ENCODE measurements at places on chromosomes 1 and 21.
A peak's percentile ranks its signal among the peaks of the same experiment; 100 is the strongest.

GRCh38 chr1:204405988-204406387, 5.6 kb downstream of the PPP1R15B start:
- no peak for DNase-seq

GRCh38 chr1:75123756-75124155, 10.4 kb upstream of the LHX8 start:
- no peak for DNase-seq

- DNase-seq = no peak
Measured at GRCh38 chr1:101291562-101292380, 55.0 kb downstream of the S1PR1 start.

DNA sequence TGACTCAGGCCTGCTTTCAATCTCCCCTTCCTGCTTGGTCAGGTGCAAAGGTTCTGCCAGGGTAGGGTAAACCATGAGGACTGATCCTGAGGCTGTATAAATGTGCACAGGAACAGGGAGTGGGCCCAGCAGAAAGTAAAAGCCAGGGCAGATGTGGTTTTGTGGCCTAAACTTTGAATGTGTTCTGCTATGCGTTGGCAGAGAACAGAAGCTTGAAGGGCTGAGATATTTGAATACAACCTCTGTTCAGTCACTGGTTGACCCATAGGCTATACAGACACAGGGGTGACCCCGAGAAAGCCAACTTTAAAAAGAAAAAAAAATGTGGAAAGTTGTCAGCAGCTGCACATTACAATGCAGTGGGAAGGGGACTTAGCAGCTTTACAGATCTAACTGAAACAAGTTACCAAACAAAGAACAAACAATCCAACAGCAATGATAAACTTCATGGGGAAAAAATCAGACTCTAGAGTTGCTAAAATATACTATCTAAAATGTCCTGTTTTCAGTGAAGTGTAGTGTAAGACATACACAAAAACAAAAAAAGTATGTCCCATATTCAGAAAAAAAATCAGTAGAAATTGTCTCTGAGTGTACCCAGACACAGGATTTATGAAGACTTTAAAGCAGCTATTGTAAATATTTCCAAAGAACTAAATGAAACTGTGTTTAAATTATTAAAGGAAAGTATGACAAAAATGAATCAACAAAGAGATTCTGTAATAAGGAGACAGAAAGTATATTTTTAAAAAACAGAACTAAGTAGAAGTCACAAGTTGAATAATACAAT, 216.1 kb downstream of the RPS6KC1 start:
- no peak for DNase-seq

- DNase-seq = no peak
Measured at GRCh38 chr1:3015269-3015635, 6.0 kb upstream of the ACTRT2 start.

DNA sequence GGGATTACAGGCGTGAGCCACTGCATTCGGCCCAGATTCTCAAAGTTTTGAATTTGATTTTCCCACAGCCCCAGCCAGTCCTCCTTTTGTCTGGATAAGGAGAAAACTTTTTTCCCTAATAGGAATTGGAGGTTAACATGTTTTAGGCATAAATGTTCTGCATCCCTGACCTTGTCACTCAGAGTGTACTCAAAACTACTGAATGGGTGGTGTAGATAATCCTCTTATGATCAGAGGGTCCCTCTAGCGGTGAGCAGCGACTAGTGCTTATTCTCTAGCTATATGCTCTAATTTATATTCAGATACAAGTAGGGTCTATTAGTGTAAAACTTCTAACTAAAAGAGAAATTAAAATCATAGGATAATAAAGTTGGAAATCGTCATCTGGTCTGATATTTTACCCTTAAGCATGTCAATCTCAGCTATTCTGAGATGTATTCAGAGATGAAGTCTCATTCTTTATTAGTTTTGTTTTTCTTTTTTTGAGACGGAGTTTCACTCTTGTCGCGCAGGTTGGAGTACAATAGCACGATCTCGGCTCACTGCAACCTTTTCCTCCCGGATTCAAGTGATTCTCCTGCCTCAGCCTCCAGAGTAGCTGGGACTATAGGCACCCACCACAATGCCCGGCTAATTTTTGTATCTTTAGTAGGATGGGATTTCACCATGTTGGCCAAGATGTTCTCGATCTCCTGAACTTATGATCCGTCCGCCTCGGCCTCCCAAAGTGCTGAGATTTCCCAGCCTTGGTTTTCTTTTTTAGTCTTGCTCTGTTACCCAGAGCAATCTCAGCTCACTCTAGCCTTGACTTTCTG, 2.7 kb upstream of the PSMD4 start:
- no peak for DNase-seq

DNA sequence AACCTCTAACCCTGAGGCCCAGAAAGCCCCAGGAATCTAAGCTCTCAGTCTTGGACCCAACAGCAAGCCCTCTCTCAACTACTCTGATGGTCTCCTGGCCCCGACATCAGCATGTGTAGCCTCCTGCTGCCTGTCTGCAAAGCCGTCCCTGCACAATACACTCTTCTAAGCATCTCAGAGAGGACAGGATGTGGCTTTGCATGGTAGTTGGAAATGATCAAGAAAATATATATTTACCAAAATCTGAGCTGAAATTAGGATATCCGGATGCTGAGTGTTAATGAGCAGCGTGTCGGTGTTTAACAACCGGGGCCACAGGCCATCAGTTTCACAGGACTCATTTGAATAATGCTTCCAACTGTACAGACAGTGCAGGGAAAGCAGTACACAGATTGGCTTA, 59.1 kb upstream of the SIM2 start:
- DNase-seq = no peak

DNA sequence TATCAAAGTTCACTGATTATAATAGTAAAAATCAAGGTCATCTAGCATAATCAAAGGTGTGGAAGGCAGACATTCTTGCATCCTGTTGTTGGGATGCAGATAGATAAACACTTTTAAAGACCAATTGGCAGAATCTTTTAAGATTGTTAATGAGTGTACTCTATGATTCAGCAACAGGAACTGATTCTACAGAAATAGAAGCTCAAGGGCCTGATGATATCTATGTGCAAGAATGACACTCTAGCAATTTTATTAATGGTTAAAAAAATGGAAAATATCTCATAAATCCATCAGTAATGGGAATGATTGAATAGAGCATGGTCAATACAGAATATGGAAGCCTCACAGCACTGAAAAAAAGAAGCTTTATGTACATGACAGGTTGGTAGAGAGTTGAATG, 2.2 kb upstream of the ATP1A4 start:
- no peak for DNase-seq

DNA sequence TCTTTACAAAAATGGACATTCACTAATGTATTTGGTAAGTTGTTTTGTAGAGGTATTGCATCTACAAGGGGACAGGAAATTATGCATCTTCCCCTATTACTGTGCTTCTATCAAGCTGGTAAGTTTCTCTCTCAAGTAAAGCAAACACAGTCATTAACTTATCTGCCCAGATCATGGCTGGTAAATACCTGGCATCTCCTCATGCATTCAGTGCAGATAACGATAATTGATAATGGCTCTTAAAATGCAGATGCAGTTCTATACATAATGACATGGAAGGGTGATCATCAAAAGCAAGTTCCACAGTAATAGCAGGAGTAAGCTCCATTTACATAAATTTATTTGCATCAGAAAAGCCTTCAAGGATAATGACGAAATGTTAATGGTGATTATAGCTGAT, 122.4 kb downstream of the SIPA1L2 start:
- no peak for DNase-seq

- no peak for DNase-seq
Measured at GRCh38 chr1:57616921-57617320, 193.1 kb upstream of the DAB1 start.

DNA sequence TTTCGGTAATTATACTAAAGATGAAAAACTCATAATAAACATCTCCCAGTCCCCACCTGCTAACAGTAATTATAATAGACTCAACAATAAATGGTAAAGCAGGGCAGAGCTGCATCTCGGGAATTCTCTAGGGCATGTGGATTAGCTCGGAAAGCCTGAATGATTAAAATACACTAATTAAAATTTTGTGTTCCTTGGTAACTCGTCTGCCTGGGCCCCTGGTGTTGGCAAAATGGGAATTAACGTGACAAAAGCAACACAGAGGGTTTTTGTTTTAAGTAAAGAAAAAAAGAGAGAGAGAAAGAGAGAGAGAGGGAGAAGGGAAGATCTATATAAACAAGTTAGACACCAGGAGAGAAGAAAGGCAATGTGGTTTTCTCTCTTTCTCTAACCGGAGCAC, 62.1 kb downstream of the CASZ1 start:
- DNase-seq = no peak

GRCh38 chr1:19424651-19425570, 60.4 kb downstream of the CAPZB start:
- DNase-seq = no peak

DNA sequence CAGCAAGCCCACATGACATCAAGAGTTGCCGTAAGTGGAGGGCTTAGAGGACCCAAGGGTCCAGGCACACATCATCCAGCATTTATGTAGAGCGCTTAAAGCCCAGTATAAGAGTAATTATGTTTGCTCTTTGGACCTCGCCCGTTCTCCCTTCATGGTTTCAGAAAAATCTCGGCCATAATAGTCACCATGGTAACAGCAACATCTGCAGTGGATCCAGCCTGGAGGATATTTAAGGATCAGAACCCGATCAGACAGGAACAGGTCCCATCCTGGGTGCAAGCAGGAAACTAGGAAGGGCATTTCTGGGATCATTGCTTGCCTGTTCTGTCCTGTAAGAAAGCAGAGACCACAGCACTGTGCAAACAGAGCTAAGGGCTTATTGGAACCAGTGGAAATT, 89.9 kb upstream of the KAZN start:
- peak; percentile 50 for DNase-seq

- no peak for DNase-seq
Measured at GRCh38 chr1:108533351-108534083, 26.4 kb upstream of the EEIG2 start.

DNA sequence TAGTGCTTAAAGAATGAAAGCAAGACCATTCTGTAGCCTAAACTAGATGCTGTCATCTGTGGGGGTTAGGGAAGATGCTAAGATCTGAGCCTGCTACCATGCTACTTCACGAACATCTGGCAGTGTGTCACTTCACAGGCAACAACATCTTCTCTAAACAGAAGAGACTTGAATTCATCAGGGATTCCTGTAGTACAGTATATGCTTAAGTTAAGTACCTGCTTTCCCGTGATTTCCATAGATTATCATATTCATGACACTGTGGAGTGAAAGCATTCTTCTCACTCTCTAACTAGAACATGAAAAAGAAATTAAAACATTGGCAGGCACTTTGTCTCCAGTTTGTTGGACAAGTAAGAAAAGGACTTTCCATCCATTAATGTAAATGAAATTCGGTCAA, 390.9 kb downstream of the PTBP2 start:
- no peak for DNase-seq

- no peak for DNase-seq
Measured at GRCh38 chr21:43772425-43772821, 3.7 kb downstream of the CSTB start.

GRCh38 chr1:118907466-118907865, 80.7 kb downstream of the TBX15 start:
- no peak for DNase-seq

DNA sequence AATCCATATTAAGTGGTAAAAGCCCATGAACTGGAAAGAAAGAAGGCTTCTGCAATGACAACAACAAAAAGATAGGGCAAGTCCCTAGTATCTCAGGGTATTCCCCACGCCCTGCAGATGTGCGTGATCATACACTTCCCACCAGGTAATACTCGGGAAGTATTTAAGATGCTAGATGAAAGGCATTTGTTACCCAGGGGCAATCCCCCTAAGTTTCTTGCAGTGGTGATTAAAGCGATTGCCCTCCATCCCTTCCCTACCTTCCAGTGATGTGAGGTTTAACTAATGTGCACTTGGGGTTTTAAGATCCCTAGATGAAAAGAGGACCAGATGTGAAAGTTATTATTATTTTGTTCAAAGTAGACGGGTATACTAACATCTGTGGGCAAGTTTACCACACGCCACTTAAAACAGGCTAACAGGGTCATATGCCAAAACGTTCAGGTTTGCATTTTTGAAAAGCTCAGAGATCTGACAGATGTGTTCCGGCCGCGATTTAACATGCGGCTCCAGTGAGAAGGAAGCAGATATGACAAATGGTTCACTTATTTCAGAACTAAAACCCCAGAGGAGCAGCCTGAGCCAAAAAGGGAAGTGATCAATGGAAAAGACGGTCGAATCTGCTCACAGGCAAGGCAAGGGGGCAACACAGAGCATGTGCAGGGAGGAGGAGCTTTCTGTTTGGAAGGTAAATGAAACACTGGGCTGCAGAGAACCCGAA, 17.4 kb downstream of the TIAM1 start:
- DNase-seq = no peak

DNA sequence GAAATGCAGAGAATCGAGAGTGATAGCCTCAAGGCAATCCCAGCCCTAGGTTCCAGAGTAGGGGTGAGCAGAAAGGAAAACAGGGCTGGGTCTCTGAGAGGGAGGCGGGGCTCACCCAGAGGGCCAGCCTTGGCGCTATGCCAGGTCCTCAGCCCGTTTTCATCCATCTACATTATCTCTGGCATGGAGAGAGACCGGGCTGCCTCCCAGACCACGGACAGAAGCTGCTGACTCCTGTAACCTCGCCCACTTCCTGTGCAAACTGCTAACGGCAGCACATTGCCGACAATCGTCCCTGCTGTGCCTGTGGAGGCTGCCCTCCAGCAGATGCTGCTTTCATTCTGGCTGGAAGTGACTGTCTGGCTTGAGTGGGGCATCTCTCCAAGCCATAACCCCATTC, 569.1 kb downstream of the NPHP4 start:
- DNase-seq = no peak

- DNase-seq = no peak
Measured at GRCh38 chr21:18443701-18444100, 40.1 kb upstream of the TMPRSS15 start.

DNA sequence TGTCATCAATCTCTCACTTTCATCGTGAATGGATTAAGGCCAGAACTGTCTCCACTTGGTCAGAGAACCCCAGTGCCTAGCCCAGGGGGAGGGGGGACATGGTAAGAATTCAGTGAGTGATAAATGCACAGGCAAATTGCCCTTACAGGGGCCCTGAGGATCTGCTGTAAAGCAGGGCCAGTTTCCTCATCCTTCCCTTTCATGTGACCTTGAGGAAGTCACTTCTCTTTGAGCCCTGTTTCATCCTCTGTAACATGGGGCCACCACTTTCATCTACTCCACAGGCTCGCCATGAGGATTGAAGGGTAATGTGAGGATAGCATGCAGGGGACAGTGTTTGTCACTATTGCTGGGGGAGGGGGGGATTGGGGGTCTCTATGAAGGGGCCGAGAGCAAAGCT, 28.1 kb upstream of the C1QA start:
- no peak for DNase-seq

- no peak for DNase-seq
Measured at GRCh38 chr1:54818461-54819194, 17.5 kb upstream of the TTC22 start.

- DNase-seq = no peak
Measured at GRCh38 chr21:42505090-42505726, 8.4 kb upstream of the SLC37A1 start.

DNA sequence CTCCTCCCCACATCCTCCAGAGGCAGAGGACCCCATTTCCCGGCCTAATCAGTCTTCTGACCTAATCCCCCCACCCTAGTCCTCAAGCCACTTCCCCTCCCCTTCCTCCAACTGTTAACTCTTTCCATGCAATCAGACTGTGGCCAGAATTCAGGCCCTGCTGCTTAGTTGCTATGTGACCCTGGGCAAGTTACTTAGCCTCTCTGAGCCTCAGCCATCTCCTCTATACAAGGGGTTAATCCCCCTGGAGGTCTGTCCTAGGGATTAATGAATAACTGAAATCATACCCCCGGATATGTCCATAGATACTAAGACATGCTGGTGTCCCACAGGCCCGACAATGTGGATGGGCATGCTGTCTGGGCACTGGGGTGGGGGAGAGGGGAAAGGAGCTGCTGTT, 18.3 kb downstream of the AHDC1 start:
- DNase-seq = no peak

All from left forelimb (tissue), 1 donor.